Astrocyte (in vitro differentiated cells and primary cell): ENCODE measurements at places on chromosomes 13 and 19. TPM values are rescaled to one million over a fixed set of nuclear protein-coding genes. Genes with fewer than 3 reads are reported as not detected.
A peak's percentile ranks its signal among the peaks of the same experiment; 100 is the strongest.

GDF15 gene
- total RNA-seq: 20.5 and 23.2 TPM in 2 replicates

- H3K27ac ChIP-seq: no peak overlapping the region
- no peak overlapping the region for H3K4me3 ChIP-seq
- peaks cover 4% of the 10 kb centered on the region for H3K4me1 ChIP-seq
- no peaks in the 10 kb centered on the region for H3K27me3 ChIP-seq
Measured at GRCh38 chr13:26881154-26881553, 120.6 kb upstream of the GPR12 start.

GRCh38 chr13:21142766-21143165 lies 33.6 kb downstream of the SKA3 start:
- peaks cover 8% of the 10 kb centered on the region for H3K4me1 ChIP-seq
- no peak overlapping the region for H3K27ac ChIP-seq
- peaks cover 19% of the 10 kb centered on the region for H3K36me3 ChIP-seq
- no peak for DNase-seq
- H3K27me3 ChIP-seq: no peaks in the 10 kb centered on the region
- no peak overlapping the region for H3K4me3 ChIP-seq

DNA sequence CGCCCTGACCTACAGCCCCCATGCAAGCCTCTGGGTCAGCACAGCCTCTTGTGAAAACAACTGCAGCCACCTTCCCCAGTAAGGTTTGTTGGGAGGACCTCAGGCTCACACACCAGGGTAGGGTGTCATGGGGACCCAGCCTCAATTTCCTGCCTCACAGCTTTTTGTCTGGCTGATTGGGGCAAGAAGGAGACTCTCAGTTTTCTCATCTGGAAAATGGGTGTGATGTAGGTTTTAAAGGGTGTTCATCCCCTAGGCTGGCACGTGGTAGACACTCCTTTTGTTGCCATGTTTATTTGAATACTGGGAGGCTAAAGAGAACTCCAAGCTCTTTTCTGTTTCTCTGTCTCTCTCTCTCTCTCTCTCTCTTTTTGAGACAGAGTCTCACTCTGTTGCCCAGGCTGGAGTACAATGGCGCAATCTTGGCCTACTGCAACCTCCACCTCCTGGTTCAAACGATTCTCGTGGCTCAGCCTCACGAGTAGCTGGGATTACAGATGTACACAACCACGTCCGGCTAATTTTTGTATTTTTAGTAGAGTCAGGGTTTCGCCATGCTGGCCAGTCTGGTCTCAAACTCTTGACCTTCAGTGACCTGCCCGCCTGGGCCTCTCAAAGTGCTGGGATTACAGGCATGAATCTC lies 18.2 kb upstream of the PLAUR start:
- H3K4me1 ChIP-seq: peaks cover 14% of the 10 kb centered on the region
- no peak overlapping the region for H3K27ac ChIP-seq
- H3K36me3 ChIP-seq: no peaks in the 10 kb centered on the region
- H3K27me3 ChIP-seq: no peaks in the 10 kb centered on the region

DNA sequence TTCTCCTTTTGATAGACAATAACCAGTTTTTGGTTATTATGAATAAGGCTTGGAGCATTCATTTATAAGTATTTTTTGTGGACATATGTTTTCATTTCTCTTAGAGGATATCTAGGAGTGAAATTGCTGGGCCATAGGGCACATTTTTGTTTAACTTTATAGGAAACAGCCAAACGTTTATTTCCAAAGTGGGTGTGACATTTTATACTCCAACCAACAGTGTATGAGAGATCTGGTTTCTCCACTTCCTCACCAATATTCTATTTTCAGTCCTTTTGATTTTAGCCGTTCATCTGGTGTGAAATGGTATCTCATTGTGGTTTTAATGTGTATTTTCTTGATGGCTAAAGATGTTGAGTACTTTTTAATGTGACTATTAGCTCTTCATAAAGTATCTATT lies 21.9 kb downstream of the TDRD3 start:
- no peak overlapping the region for H3K4me3 ChIP-seq
- no peaks in the 10 kb centered on the region for H3K4me1 ChIP-seq
- H3K27me3 ChIP-seq: no peaks in the 10 kb centered on the region
- no peak for DNase-seq

DNA sequence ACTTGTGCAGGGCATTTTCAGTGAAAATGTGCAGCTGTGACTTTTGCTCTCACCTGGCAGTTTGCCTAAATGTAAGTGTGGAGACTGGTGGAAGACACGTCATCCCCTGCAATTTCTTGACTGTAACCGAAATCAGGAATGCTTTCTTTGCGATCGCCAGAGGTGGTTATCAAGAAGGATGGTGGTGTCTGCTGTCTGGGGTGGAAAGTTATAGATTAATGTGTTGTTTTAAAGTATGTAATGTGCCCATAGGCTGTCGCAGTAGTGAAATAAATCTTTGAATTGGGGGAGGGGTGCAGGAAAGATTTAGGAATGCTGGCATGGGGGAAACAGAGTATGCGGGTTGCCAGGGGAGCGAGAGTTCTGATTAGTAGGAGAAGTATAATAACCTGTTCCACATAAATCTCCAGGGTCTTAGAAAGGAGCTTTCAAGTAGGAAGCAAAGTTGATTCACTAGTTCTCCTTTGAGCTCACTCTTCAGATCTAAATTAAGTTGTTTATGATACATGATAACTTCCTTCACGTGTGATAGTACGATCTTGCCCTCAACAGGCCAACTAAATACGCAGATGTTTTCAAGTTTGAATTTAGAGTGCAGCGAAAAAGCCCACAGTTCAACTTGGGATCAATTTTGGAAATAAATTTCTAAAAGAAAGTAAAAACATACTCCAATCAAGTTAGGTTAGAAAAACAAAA lies 1520.0 kb upstream of the SLC10A2 start:
- peaks cover 4% of the 10 kb centered on the region for H3K4me1 ChIP-seq
- peak overlapping the region; percentile 43 for H3K27ac ChIP-seq
- H3K27me3 ChIP-seq: no peaks in the 10 kb centered on the region
- no peaks in the 10 kb centered on the region for H3K36me3 ChIP-seq
- peak; percentile 83 for DNase-seq

DNA sequence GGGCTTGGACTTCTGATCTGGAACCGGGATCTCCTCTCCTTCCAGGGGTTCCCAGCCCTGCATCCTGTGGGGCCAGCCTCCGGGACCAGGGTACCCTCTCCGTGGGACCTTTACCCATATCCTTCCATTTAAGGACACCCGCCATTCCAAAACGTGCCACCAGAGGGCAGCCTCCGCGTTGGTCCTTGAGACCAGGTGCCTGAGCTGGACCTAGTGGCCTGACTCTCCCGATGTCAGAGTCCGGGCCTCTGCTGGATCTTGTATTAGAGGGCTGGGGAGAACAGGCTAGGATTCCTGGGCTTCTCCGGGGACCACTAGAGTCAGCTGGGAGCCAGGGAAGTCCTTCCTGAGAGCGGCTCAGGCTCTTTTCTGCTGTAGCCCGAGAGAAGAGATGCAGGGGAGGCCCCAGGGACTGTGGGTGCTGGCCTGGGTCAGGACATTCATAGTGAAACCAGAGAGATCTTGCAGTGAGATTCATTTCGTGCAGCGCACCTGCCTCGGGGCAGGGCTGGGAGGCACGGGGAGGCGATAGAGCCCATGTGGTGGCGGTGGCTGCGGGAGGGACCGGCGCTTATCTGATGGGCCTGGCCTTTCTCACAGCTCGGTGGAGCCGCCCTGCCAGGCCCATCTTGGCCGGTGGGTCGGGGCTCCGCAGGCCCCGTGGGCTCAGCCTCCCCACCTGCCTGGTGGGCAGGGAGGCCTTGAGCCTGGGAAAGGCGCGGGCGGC lies 9.8 kb upstream of the SLC7A10 start:
- no peak overlapping the region for H3K27ac ChIP-seq
- no peaks in the 10 kb centered on the region for H3K36me3 ChIP-seq
- peak; percentile 15 for DNase-seq
- peaks cover 16% of the 10 kb centered on the region for H3K27me3 ChIP-seq
- H3K4me1 ChIP-seq: no peaks in the 10 kb centered on the region
- no peak overlapping the region for H3K4me3 ChIP-seq

DNA sequence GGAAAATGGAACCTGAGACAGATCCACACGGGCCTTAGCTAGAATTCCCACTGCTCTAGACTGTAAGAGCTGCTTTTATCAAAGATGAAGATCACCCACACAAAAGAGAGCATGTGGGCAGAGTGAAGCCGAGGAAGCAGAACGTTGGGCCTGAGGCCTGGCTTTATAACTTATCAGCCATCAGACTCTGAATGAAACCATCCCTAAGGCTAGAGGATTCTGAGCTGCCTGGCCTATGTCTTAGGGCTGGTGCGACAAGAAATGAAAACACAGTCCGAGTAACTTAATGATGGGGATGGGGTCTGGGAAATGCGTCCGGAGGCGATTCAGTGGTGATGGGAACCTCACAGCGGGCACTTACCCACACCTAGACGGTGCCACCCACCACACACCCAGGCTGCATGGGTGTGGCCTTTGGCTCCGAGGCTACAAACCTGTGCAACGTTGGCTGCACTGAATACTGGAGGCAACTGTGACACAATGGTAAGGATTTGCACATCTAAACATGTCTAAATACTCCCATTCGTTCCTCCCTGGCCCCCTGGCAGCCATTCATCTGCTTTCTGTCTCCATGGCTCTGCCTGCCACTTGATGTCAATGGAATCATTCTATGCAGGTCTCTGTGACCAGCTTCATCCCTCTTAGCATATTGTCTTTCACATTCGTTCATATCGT lies 62.0 kb downstream of the SLC15A1 start:
- H3K36me3 ChIP-seq: no peaks in the 10 kb centered on the region
- H3K27me3 ChIP-seq: no peaks in the 10 kb centered on the region
- H3K27ac ChIP-seq: no peak overlapping the region
- no peaks in the 10 kb centered on the region for H3K4me1 ChIP-seq
- no peak overlapping the region for H3K4me3 ChIP-seq

TTC9B gene
- total RNA-seq: not detected in 2 replicates

WDR88 gene
- total RNA-seq: not detected in 2 replicates

DNA sequence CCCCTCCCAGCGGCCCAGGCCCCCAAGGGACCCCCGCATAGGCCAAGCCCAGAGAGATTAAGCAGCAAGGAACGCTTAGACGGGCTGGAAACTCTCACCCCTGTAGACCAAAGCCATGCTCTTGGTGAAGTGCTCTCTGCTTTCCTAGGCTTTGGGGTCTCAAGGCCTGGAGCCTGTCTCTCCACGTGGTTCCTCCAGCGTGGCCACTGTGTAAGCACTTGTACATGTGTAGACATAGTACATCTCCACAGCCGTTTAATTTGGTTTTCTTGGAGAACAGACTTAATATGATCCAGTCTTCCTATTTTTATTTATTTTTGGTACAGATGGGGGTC lies 1.1 kb downstream of the NUDT19 start:
- DNase-seq: no peak
- H3K36me3 ChIP-seq: no peaks in the 10 kb centered on the region
- H3K27me3 ChIP-seq: no peaks in the 10 kb centered on the region
- H3K4me3 ChIP-seq: peak overlapping the region; percentile 70
- peak overlapping the region; percentile 63 for H3K27ac ChIP-seq

ZNF66 gene
- total RNA-seq: 3.9 and 7.5 TPM in 2 replicates

GRCh38 chr13:52348983-52349780 lies 56.8 kb downstream of the THSD1 start:
- H3K27me3 ChIP-seq: no peaks in the 10 kb centered on the region
- H3K36me3 ChIP-seq: no peaks in the 10 kb centered on the region
- peak; percentile 90 for DNase-seq
- H3K27ac ChIP-seq: peak overlapping the region; percentile 84
- peaks cover 20% of the 10 kb centered on the region for H3K4me1 ChIP-seq

- peaks cover 5% of the 10 kb centered on the region for H3K27me3 ChIP-seq
- H3K27ac ChIP-seq: no peak overlapping the region
- peaks cover 4% of the 10 kb centered on the region for H3K4me1 ChIP-seq
Measured at GRCh38 chr19:379796-380195, 29.2 kb downstream of the C2CD4C start.

GRCh38 chr13:45238945-45239795 lies 38.3 kb upstream of the KCTD4 start:
- peak; percentile 70 for DNase-seq
- H3K27me3 ChIP-seq: no peaks in the 10 kb centered on the region
- no peak overlapping the region for H3K4me3 ChIP-seq
- no peak overlapping the region for H3K27ac ChIP-seq
- H3K4me1 ChIP-seq: peaks cover 35% of the 10 kb centered on the region

- DNase-seq: no peak
- no peaks in the 10 kb centered on the region for H3K36me3 ChIP-seq
- H3K27ac ChIP-seq: no peak overlapping the region
Measured at GRCh38 chr13:29907670-29908069, 57.3 kb upstream of the UBL3 start.

- no peak overlapping the region for H3K27ac ChIP-seq
- DNase-seq: no peak
- no peaks in the 10 kb centered on the region for H3K27me3 ChIP-seq
- no peaks in the 10 kb centered on the region for H3K36me3 ChIP-seq
- H3K4me1 ChIP-seq: no peaks in the 10 kb centered on the region
- no peak overlapping the region for H3K4me3 ChIP-seq
Measured at GRCh38 chr13:38743466-38743865, 56.6 kb downstream of the FREM2 start.

DNA sequence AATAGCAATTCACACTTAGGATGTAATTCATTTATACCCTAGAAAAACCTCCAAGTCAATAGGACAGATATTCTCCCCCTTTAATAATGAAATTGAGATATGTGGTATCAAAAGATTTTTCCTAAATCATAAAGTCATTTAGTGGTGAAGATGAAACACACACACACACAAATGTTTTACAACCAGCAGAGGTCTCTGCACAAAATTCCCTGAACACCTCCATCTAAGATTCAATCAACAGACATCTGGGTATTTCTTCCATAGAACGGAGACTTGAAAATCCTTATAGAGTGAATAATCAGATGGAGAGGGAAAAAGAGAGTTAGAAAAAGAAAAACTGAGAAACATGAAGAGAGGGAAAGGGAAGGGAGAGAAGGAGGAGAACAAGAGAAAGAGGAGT lies 52.8 kb downstream of the MYCBP2 start:
- no peak overlapping the region for H3K27ac ChIP-seq
- H3K27me3 ChIP-seq: no peaks in the 10 kb centered on the region
- no peak overlapping the region for H3K4me3 ChIP-seq
- no peak for DNase-seq
- H3K36me3 ChIP-seq: peaks cover 10% of the 10 kb centered on the region

- H3K27ac ChIP-seq: no peak overlapping the region
- H3K27me3 ChIP-seq: no peaks in the 10 kb centered on the region
- no peaks in the 10 kb centered on the region for H3K4me1 ChIP-seq
- DNase-seq: no peak
Measured at GRCh38 chr13:48864100-48864499, 111.6 kb upstream of the FNDC3A start.

FGF9 gene
- total RNA-seq: 0.22 and 0.27 TPM in 2 replicates

- peak overlapping the region; percentile 19 for H3K27ac ChIP-seq
- H3K27me3 ChIP-seq: no peaks in the 10 kb centered on the region
- no peaks in the 10 kb centered on the region for H3K36me3 ChIP-seq
- H3K4me3 ChIP-seq: peak overlapping the region; percentile 22
Measured at GRCh38 chr13:29581666-29582065, 13.8 kb downstream of the SLC7A1 start.

ZNF708 gene
- 13.8 and 20.0 TPM in 2 replicates for total RNA-seq

PLA2G4C gene
- total RNA-seq: 4.1 TPM in 2 replicates

DNA sequence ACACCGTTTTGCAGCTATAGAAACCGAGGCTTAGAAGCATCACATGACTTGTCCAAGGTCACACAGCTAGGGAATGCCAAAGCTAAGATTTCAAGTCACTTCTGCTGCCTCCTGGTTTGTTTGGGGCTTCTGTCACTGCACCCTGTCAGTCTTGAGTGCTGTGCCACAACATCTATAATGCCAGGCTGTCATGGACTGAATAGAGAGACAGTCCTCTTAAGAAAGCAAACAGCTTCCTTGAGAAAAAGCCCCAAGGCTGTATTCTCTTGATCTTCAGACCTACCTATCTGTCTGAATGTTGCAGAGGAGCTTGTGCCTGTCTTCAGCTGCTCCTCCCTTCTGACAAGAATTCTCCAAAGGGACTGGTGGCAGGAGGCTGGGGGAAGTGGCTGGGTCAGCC lies 81.6 kb downstream of the OLFM4 start:
- no peak overlapping the region for H3K4me3 ChIP-seq
- DNase-seq: no peak
- no peaks in the 10 kb centered on the region for H3K36me3 ChIP-seq
- H3K27me3 ChIP-seq: no peaks in the 10 kb centered on the region
- H3K4me1 ChIP-seq: no peaks in the 10 kb centered on the region
- no peak overlapping the region for H3K27ac ChIP-seq
